Omental fat pad (tissue), 4 donors: ENCODE measurements at places on chromosomes 2 and 18. TPM values are rescaled to one million over a fixed set of nuclear protein-coding genes. Genes with fewer than 3 reads are reported as not detected.

DNA sequence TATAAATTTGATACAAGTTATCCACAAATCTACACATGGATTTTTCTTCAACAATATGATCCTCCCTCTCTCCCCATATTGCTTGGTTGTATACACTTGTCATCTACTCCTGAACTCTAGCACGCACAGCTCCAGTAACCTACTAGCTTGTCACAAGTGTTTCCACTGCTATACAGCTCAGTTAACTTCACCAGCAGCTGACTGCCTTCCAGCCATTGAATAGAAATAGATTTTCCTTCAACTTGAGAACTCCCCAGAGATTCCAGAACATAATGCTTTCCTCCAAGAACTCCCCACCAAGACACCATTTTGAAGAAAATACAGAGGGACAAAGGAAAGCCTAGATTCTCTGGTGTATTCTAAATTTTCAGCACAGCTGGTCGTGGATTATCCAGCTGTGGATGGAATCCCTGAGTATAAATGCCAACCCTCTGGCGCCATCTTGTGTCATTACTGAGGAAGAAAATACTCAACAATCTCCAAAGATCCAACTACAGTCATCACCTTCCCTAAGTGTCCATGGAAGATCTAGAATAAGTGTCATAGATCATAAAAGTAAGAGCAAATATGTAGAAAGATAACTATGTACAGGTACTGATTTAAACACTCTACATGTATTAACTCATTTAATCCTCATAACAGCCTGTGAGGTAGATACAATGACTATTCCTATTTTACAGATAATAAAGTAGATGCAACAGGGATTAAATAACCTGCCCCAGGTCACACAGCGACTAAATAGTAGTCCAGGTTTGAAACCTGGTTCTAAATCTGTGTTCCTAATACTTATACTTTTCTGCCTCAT is 156.7 kb downstream of the ARHGAP28 start:
- DNase-seq, result no peak

- DNase-seq, result no peak
These were observed 99.4 kb upstream of the ARL5A start for GRCh38 chr2:151927501-151928221.

- DNase-seq, result peak; percentile 36
These were observed at the start of gene MBOAT2 for GRCh38 chr2:9003616-9004337. Gene MBOAT2 (minus strand): TSS chr2:9003684. CDS start chr2:9003614, 70 bp downstream.

DNA sequence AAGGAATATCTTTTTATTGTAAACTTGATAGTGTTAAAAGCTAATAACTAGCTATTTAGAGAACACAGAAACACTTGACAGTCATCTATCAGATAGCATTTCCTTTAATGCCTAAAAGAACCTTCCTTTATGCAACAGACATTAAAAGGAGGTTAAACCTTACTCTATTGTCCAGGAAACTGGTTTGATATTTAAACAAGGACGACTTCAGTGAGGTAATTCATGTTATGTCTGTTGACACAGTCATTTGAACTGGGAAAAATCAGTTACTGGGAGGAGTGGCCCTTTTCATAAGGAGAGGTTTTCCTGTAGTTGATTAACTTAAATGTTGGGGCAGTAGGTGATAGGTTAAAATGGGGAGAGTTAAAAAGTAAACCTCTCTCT is 6.7 kb downstream of the TGIF1 start:
- no peak for DNase-seq

DNA sequence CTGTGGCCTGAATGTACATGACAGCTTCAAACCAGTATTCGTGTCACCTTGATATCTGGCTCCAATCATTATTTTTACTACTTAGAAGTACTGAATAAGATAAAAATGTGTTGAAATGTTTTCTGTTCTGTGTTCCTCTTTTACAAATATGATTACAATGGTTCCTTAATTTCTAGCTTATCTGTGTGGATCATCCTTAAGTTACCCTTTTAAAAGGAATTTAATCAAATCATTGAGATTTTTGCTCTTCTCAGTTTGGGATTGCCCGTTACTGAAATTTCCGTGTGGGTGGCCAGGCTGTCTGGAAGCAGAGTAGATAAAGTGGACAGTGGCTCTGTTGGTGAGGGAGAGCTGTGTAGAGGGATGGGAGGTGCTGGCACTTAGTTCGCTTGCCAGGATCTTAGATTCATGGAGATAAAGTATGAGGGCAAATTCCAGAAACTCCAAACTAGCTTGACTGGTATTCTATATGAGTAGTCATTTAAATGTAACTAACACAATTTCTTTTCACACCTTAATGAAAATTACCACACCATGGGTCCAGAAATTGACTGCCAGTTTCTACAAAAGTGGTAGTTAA is 27.4 kb upstream of the SAG start:
- DNase-seq, result no peak

GRCh38 chr18:10441472-10441871 is 13.0 kb upstream of the APCDD1 start:
- DNase-seq, result no peak

- DNase-seq, result peak; percentile 97
These were observed 261.6 kb downstream of the NAPG start for GRCh38 chr18:10787293-10787901.

The TUBB6 gene
- 588 TPM for total RNA-seq

DNA sequence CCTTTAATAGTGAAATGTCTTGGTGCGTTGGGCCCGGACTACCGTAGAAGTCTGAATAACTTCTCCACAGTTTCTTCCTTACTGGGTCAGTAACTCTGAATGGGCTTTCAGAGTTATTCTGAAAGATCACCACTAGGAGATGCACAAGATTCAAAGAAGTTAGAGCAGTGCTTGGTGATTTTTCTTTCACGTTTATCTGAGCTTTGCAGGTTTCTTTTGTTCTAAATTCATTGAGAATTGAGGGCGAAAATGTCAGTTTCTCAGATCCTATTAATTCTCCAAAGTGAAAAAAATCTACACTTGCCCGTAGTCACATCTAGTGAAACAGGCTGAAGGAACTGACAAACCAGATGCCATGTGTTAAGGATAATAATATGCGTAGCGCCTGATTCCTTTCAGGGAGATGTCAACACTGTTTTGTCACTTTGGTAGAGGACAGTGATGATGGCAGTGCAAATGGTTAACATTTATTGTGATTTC is 70.1 kb downstream of the QPCT start:
- no peak for DNase-seq

- no peak for DNase-seq
These were observed 78.1 kb downstream of the CIB4 start for GRCh38 chr2:26562811-26563645.

DNA sequence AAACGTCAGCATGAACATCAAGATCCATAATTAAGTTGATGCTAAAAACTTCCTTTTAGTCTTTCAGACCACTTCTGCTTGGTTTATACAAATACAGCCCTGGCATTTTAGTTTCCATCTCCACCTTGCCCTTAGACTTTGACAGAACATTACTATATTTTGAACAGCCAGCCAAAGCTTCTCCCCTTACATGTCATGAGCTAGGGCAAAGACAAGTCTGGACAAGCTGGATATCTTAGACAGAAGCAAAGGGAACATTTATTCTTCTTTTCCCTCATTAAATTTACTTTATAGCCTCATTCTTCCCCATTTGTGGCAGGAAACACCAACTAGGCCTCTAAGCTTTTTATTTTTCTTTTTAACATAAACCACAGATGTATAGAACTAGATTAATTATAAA is 403.3 kb downstream of the SUCLG1 start:
- no peak for DNase-seq

The ASB18 gene
- not detected for total RNA-seq

The TCF23 gene
- 0.56 TPM for total RNA-seq

The KCNG2 gene
- 2.4 TPM for total RNA-seq

DNA sequence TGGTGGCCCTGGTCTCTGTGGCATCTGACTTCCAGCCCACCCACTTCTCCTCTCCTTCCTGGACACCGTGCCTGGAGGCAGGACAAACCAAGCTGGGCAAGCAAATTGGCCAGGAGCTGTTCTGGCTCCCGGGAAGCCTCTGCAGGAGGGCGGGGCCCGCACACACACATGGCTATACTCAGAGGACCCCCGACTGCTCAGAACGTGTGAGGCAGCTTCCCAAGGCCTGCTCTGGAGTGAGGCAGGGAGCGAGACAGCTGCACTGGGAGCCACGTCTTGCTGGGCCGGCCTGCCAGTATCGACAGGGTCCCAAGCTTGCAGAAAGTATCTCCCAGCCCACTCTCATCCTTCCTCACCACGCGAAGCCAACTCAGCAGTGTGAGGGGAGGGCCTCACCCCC is 257.3 kb downstream of the TWIST2 start:
- DNase-seq, result no peak

The DNER gene
- total RNA-seq, result 12.2 TPM

GRCh38 chr18:48551100-48551499 is 12.3 kb downstream of the CTIF start:
- DNase-seq, result no peak

The MERTK gene
- total RNA-seq, result 63.0 TPM

DNA sequence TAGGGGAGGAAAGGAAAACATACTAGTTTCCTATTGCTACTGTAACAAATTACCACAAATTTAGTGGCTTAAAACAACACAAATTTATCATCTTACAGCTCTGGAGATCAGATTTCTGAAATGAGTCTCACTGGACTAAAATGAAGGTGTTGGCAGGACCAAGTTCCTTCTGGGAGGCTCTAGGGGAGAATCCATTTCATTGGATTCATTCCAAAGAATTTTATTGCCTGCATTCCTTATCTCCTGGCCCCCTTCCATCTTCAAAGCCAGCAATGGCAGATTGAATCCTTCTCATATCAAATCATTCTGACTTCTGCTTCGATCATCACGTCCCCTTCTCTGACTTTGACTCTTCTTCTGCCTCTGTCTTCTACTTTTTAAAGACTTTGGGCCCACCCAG is 250.9 kb downstream of the IRS1 start:
- no peak for DNase-seq

- peak; percentile 43 for DNase-seq
These were observed 45.8 kb downstream of the PTPN2 start for GRCh38 chr18:12838178-12838634.

DNA sequence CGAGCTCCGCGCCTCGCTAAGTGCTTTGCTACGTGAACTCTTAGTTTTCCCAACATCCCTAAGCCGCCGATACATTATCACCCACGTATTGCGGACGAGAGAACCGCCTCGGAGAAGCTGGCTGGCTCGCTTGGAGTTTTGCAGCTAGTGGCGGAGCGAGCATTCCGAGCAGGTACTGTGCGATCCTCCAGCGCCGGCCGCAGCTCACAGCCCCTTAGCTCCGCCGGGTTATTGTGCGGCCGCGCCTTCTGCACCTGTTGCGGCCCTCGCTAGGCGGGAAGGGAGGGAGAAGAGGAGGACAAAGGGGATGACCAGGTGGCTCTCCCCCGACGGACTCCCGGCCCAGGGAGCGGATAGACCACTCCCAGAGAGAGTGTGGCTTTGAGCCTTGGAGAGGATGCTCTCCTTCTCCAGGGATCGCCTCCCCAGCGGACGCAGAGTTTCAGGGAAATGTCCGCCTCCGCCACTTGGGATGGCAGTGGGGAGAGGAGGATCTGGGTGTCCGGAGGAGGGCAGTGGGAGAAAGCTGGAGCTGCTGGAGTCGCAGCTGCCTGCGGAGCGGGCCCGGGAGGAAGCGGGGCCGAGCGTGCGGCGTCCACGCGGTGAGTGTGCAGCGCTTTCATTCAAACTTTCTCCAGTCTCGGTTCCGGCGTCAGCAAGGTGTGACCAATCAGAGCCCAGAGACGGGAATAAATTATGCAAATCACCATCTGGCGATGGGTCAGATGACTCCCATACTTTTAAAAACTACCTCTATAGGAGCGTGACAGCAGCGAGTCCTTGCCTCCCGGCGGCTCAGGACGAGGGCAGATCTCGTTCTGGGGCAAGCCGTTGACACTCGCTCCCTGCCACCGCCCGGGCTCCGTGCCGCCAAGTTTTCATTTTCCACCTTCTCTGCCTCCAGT is at the start of gene LIPG:
Gene LIPG (plus strand): TSS at position 769 of the 905 bp plus-strand sequence. CDS start 252 bp downstream, outside the sequence.
- no peak for DNase-seq

- peak; percentile 42 for DNase-seq
These were observed 136.1 kb upstream of the PID1 start for GRCh38 chr2:229407170-229407569.

The OR6B2 gene
- not detected for total RNA-seq

DNA sequence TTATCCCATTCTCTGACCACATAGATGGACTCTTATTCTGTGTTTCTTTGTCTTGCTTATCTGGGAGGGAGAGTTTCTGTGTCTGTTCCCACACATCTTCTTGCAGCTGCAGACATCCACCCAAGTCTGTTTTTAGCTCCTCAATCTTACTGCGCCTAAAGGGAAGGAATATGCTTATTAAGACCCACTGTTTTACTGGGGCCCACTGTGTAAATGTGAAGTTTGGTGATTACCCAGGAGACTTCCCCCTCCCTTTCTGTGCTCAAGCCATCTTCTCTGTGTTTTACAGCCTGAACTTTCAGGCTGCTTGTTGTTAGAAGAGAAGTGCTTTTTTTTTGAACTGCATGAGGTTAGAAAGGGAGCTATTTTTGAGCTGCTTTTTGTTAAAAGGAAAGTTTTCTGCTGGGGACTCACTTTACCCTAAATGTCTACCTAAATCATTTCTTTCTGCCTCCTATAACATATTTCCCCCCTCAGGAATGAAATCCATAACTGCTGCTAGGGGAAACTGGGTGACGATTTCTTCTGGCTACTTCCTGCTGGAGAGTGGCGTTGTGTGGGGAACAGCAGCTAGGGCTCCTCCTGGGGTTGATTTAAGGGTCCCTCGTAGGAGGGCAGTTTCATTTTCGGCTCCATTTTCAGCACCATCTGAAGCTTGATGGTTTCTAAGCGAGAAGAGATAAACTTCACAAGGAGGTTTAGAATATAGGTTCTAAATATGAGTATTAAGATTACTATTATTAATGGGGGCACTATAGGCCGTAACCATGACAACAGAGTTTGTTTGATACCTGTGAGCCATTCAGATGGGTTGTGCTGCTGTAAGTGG is 39.5 kb upstream of the GMCL1 start:
- no peak for DNase-seq

DNA sequence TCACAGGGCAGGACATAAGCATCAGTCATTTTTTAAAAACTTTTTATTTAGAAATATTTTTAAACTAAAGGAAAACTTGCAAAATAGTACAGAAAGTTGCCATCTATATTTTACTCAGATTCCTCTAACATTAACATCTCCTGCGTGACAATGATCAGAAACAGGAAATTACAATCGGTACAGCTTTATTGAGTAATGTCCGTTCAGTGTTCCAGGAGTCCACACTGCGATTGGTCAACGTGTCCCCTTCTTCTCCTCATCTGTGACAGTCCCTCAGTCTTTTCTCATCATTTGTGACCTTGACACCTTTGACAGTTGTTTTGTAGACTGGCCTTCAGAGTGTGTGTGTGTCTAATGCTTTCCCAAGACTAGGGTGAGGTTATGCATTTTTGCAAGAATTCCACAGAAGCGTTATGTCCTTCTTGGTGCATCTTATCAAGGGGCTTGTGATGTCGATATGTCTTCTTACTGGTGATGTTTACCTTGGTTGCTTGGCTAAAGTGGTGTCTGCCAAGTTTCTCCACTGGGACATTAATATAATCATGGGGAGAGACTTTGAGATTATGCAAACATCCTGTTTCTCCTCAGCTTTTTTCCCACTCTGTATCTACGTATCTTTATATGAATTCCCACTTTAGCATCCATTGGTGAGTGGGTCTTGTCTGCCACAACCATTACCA is 21.4 kb upstream of the TMEM177 start:
- no peak for DNase-seq

The UGT1A10 gene
- not detected for total RNA-seq

The GAL3ST2 gene
- total RNA-seq, result not detected

The SMARCAL1 gene
- 11.8 TPM for total RNA-seq

The HOXD11 gene
- not detected for total RNA-seq

- no peak for DNase-seq
These were observed 102.3 kb downstream of the LIPG start for GRCh38 chr18:49663899-49664890.

The HOXD12 gene
- not detected for total RNA-seq

The SIX3 gene
- not detected for total RNA-seq

- no peak for DNase-seq
These were observed 329.1 kb downstream of the SATB2 start for GRCh38 chr2:199128476-199129229.
